ENCODE measurements at places on chromosomes 4 and X.

GRCh38 chr4:38734446-38734845 lies 48.3 kb downstream of the TLR10 start:
- DNase-seq, result no peak

- no peak for DNase-seq
Observed at GRCh38 chr4:78621395-78621794, 69.8 kb downstream of the ANXA3 start.

- no peak for DNase-seq
Observed at GRCh38 chrX:68727696-68728095, 80.2 kb downstream of the STARD8 start.

GRCh38 chr4:141395246-141395830 lies 174.6 kb downstream of the ZNF330 start:
- no peak for DNase-seq

GRCh38 chrX:24110069-24110468 lies 39.5 kb upstream of the ZFX start:
- no peak for DNase-seq

DNA sequence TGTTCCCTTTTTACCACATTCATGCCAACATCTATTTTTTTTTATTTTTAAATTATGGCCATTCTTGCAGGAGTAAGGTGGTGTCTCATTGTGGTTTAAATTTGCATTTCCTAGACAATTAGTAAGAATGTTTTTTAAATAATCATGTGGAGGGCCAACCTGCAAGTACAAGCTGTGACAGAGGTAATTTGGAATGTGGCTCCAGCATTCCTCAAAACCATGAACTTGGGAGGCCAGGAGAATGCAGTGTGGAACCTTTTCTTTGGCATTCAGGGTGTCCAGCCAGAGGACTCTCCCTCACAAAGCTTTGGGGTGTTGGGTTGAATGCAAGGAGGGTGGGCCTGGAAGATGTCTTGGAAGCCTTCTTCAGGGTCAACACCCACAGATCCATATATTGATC lies 7.3 kb upstream of the TMEM185A start:
- no peak for DNase-seq

- no peak for DNase-seq
Observed at GRCh38 chr4:41791557-41791956, 43.0 kb upstream of the PHOX2B start.

GRCh38 chrX:79089896-79090584 lies 54.4 kb upstream of the GPR174 start:
- DNase-seq, result no peak

- no peak for DNase-seq
Observed at GRCh38 chr4:124904723-124905388, 192.3 kb upstream of the ANKRD50 start.

- DNase-seq, result no peak
Observed at GRCh38 chrX:112266136-112266535, 183.6 kb upstream of the TRPC5 start.

GRCh38 chrX:39718981-39719380 lies 378.8 kb downstream of the BCOR start:
- no peak for DNase-seq

DNA sequence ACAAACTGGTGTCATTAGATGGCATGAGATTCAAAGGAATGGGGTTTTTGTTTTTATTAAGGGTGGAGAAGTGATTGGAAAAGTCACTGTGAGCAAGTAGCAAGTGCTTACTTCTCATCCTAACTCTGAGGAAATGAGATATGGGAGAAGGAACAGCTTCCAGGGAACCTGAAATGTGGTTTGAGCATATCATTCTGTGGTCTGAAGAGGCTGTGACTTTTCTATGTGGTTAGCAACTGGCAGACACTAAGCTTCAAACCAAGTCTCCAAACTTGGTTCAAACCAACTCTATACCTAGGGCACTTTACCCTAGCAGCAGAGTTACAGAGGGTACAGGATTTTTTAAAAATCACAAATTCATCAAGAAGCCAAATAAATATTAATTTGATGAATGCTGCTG lies 58.2 kb downstream of the DCLK2 start:
- no peak for DNase-seq

DNA sequence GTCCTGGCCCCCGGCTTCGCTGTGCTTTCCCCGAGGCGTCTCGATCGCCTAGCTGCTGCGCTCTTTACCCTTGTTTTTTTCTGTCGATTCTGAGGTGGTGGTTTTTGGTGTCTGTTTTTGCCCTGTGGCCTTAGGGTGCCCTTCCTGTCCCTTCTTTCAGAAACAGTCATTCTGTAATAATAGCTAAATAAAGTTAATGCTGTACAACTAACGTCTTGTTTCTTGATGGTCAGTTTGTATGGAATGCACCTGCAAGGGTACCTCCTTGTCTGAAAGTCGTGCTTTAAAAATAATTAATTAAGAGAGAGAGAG lies 686 bp downstream of the FIP1L1 start:
- no peak for DNase-seq

DNA sequence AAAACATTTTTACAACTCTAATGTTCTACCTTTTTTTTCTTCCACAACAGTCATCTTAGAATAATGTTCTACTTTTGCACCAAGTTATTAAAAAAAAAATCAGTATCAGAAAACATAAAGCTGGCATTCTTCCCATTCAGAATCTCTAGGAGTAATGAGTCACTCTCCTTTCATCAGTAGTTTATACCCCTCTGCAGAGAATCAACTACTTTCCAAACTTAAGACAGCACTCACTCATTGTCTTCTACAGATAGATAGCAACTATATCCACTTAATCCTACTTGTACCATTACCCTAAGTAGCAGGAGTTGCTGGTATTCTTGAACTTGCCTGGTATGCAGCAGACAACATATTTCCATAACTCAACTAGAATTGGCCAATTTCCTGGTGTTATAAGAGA lies 3.2 kb downstream of the TIGD4 start:
- DNase-seq, result no peak

DNA sequence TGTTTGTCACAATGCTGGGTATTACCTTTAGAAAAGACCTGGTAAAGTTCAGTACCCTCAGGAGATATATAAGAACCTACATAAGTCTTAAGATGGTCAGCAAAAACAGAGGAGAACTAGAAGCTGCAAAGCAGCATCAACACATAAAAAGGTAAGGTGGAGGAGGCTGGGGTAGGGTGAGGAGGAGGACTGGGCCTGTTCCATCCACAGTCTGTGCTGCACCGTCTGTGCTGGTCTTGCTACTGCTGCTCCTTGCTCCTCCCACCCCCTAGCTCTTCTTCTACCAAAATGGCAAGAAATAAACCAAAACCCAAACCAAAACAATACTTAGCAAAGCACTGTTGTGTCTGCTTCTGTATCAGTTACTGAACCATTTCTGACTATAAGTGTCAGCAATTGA lies 102.2 kb downstream of the CDS1 start:
- DNase-seq, result no peak

GRCh38 chrX:110268886-110269285 lies 49.0 kb downstream of the AMMECR1 start:
- no peak for DNase-seq

- DNase-seq, result no peak
Observed at GRCh38 chrX:135315864-135316263, 6.6 kb downstream of the ETDC start.

DNA sequence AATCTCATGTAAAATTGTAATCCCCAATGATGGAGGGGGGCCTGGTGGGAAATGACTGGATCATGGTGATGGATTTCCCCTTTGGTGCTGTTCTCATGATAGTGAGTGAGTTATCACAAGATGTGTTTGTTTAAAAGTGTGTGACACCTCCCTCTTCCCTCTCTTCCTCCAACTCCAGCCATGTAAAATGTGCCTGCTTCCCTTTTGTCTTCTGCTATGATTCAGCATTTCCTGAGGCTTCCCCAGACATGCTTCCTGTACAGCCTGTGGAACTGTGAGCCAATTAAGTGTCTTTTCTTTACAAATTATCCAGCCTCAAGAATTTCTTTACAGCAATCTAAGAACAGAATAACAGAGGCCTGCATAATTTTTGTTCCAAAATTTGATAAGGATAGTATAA lies 85.2 kb downstream of the ANAPC10 start:
- peak; percentile 5 for DNase-seq

DNA sequence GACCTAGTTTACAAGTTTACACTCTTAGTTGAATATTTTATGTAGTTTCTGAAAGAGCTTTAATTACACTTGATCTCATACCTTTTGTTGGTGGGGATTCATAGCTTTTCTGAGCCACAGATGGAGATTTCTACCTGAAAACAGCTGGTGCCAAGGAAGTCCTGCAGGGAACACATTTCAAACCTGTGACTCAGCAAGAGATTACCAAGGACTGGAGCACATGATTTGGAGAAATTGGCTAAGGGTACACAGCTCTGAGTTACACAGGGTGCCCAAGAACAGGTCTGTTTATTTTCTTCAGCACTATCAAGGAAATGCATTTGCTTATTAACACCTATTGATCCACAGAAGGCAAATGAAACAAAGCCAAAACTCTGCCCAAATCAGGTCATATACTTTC lies 691.5 kb downstream of the KCTD8 start:
- no peak for DNase-seq

DNA sequence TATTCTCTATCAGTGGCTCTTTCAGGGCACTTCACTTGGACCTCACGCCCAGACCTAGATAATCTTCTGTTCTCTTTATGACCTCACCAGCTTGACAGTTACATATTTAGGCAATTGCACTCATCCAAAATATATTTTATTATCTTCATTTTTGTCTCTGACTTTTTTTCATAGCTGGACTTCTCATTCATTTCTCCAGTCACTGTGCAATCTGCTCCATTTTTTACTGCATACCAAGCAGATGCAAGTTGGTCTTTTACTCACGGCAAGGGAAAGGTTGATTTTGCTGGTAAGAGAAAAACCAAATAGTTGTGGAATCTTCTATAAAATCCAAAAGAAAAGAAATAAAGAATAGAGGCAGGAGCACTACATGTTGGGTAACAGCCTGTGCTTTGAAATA lies 31.7 kb downstream of the MAD2L1 start:
- no peak for DNase-seq

GRCh38 chrX:121036951-121037350 lies 10.5 kb upstream of the GLUD2 start:
- DNase-seq, result no peak

GRCh38 chrX:65750674-65751469 lies 83.4 kb downstream of the MSN start:
- DNase-seq, result peak; percentile 83

GRCh38 chr4:47674144-47674543 lies 163.7 kb downstream of the CORIN start:
- DNase-seq, result no peak

DNA sequence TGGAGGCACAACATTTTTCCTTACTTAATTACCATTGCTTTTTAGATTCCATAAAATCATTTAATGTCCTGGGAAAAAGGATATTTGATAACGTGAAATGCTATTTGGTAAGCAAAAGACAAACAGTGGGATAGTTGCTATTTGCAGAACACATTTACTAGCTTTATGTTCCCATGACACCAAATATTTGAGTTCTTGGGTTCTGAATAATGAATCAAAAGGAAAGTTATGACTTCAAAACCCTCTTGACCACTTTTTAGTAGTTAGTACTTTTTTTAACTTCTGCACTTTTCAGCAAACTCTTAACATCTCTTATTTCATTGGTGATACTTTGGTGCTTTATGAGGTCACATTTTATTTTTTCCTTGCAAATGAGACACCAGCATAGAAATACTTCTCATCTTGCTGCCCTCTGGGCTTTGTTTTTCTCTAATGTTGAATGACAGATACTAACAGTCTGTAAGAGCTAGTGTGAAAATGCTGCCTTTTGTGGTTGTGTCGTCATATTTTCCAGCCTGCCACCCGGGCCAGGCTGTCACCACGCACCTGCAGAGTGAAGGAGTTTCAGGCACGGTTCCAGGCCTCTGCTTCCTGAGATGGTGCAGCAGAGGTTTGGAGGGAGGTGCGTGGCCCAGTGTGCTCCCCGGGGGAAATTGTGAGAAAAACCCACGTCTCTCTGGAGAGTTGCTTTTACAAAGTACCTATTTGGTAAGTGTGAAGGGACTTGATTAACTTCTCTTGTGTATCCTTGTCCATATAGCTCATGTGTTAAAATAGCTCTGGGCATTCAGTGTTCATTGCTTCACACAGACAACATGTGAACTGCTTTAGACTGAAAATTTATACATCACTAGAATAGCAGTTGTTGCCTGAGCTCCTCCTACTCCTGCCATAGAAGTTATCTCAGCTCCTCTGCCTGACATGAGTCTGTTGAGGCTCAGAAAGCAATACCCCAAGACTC lies 34.7 kb downstream of the MSL3 start:
- DNase-seq, result peak; percentile 77

DNA sequence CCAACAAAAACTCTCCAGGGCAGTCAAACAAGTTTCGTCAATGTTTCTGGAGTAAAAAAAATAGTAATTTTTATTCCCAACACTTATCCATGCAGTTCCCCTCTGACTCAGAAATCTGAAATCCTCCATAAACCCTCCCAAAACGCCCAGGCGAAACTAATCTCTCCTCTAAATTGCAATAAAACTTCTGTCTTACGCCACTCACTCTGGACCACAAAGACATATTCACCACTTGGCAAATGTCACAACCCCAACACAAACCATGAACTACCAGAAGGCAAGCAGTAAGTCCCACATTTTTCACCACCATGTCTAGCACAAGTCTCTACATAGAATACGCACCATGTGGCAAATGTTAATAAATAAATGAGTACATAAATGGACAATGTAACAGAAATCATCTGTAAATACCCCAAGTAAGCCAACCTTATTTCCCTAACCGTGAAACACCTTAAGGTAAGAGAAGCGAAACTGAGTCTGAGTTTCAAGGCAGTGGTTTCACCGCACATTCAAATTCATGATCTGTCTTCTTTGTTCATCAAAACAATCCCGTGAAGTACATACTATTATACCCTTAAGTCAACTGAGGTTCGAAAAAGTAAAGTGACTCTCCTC lies 1.6 kb downstream of the PAPSS1 start:
- peak; percentile 3 for DNase-seq

DNA sequence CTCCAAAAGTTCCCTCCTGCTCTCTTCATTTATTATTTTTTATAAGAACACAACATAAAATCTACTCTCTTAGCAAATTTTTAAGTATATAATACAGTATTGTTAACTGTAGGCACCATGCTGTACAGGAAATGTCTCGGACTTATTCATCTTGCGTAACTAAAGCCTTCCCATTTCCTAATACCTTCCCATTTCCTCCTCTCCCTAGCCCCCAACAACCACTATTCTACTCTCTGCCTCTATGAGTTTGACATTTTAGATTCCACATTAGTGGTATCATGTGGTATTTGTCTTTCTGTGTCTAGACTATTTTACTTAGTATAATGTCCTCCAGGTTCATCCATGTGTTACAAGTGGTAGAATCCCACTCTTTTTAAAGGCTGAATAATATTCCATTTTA lies 15.8 kb upstream of the SYTL4 start:
- no peak for DNase-seq

GRCh38 chr4:155227131-155227530 lies 18.7 kb downstream of the NPY2R start:
- no peak for DNase-seq

- peak; percentile 11 for DNase-seq
Observed at GRCh38 chrX:18931972-18932371, 51.9 kb downstream of the PHKA2 start.

- no peak for DNase-seq
Observed at GRCh38 chrX:44306356-44306755, 37.1 kb downstream of the EFHC2 start.

DNA sequence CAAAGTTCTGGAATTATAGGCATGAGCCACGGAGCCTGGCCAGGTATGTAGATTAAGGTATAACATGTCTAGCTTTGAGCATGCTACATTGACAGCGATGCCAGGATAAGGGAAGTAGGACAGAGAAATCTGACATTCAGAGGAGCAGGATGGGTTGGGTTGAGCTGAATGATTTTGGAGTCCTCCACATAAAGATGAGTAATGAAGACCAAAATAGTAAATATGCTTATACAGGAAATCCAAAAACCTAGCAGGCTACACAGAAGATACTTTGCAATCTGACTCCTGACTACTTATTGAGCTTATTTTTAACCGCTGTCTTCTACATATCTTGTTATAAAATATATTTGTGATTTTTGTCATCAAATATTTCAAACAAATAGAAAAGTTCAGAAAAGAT lies 69.7 kb downstream of the PDGFC start:
- no peak for DNase-seq
